Effector CD8-positive, alpha-beta T cell (primary cell): ENCODE measurements at places on chromosomes 4 and X.

GRCh38 chrX:66015152-66015831 lies 24.6 kb downstream of the VSIG4 start:
- no peak for DNase-seq

- no peak for DNase-seq
Measured at GRCh38 chr4:173538909-173539445, 8.9 kb upstream of the HAND2 start.

DNA sequence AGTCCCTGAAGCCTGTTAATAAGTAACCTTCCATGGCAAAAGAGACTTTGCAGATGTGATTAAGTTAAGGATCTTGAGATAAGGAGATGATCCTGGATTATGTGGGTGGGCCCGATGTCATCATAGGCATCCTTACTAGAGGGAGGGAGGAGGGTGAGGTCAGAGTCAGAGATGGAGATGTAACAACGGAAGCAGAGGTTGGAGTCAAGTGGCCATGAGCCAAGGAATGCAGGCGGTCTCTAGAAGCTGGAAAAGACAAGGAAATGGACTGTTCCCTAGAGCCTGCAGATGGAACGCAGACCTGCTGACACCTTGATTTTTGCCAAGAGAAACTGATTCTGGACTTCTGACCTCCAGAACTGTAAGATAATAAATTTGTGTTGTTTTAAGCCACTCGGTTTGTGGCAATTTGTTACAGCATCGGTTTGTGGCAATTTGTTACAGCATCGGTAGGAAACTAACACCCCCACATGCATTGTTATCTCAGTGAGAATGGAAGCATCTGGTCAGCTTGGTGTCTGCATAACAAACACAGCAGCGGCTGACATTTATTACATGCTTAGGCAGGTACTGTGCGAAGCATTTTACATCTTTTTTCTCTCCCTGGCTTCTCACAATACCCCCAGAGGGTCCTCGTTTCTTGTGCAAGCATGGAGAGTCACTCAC lies 55.6 kb downstream of the CLDN34 start:
- no peak for DNase-seq

GRCh38 chr4:146793727-146794126 lies 151.9 kb downstream of the TTC29 start:
- no peak for DNase-seq

- no peak for DNase-seq
Measured at GRCh38 chr4:82213485-82214417, 160.0 kb downstream of the HNRNPD start.

DNA sequence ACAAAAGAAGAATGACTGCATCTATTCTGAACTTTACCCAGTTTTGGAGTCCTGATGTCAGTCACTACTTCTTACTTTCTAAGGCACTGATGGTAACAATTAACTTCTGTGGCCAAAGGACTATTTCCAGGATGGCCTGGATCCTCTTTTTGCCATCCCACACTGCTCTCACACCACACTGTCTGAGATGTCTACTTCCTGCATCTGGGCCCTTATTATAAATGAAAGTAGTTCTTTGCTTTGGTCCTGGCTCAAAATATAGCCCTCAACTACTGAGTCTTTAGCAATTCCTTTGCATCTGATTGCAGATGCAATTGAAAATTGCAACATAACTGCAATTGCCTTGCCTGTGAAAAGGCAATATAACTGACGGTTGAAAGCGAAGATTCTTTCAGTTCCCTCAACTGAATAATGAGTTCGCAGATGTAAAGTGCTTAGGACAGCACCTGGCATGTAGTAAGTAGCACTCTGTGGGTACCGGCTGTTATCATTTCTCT lies 44.2 kb downstream of the COQ2 start:
- no peak for DNase-seq

DNA sequence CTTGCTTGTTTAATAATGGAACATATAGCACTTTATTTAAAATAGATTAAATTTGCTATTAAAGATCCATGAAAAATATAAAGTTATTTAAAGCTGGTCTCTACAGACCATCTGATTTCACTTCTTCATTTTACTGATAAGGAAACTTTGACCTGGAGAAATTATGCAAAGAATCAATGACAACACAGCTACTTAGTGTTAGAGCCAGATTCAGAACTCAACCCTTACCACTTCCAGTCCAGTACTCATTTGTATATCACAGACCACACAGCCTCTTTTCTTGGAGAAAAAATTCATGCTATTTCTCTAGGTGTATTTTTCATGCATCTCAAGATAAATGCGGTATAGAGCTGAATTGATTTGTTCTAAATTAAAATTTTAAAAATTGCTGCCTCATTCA lies 34.0 kb downstream of the WDFY3 start:
- no peak for DNase-seq

GRCh38 chrX:101163166-101163565 lies 56.4 kb upstream of the DRP2 start:
- DNase-seq, result no peak

- no peak for DNase-seq
Measured at GRCh38 chr4:23728393-23728792, 161.5 kb downstream of the PPARGC1A start.

DNA sequence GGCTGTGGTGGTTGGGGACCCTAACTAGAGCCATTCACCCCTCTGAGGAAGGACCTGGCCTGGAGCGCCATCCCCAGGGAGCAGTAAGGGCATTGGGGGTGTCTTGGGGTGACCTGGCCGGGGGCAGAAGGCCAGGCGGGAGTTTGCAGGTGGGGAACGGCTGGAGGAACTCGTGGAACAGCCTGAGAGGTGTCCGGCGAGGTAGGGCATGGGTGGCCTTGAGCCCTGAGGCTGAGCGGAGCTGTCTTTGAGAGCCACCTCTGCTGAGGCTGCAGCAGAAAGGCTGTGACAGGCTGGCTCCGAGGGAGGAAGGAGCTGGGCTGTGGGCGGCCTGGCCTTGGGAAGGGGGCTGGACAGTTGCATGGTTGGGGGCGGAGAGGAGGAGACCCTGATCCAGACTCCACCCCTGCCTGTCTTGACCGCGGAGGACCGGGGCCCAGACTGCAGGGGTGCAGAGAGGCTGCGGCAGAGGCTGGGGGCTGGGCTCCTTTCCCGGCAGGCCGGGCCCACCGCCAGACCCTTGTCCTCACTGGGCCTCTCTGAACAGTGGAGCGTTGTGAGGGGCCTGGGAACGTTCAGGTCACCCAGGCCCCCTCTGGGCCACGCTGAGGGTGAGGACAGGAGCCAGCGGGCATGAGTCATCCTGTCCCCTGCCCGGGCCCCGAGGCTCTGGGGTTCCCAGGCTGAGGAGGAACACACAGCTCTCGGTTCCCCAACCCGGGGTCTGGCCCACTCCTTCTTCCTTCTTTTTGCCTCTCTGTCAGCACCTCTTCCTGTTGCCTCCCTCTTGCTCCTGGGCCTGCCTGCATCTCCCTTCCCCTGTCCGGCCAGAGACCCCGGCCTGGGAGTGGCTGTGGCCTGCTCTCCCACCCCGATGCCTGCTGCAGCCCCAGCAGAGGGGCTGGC lies 8.1 kb downstream of the SH3BP2 start:
- DNase-seq, result no peak

GRCh38 chrX:136867518-136867917 lies 13.0 kb downstream of the RBMX start:
- no peak for DNase-seq

GRCh38 chr4:84973856-84974255 lies 7.4 kb upstream of the WDFY3 start:
- no peak for DNase-seq

- DNase-seq, result no peak
Measured at GRCh38 chr4:83013420-83013867, 2.8 kb upstream of the LIN54 start.

DNA sequence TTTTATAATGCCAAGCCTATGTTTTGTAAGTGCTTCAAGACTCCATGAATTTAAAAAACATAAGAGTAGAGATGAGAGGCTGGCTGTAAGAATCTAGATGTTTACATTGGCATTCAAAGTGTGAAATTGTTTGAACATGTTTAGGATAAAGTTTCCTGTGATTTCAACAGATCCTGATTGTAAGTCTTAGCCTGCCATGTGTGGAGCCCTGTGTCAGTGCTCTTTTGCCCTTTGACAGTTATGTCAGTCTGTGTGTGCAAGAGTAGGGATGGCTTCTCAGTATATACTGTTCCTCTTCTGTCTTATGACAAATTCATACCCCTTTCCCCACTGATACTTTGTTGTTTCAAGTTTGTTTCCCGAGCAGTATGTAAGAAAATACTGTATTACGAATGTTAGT lies 68.2 kb downstream of the USP9X start:
- no peak for DNase-seq

- no peak for DNase-seq
Measured at GRCh38 chr4:159284733-159285132, 181.9 kb downstream of the RAPGEF2 start.

DNA sequence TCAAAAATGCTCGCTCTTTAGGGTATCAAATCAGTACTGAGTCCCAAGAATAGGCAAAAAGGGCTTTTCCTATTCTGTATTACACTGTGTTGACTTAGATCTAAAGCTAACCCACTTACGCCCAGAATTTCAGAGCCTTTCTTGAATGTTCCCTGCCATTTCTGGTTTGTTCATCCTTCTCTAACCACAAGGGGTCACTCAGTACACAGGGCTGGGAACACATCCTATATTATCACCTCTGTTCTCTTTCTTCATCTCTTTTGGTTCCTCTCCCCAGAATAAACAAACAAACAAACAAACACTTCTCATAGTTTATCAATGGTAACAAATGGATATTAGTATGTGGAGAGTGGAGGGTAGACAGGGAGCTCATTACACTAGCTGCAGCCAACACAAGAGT lies 25.5 kb upstream of the MORC4 start:
- no peak for DNase-seq

DNA sequence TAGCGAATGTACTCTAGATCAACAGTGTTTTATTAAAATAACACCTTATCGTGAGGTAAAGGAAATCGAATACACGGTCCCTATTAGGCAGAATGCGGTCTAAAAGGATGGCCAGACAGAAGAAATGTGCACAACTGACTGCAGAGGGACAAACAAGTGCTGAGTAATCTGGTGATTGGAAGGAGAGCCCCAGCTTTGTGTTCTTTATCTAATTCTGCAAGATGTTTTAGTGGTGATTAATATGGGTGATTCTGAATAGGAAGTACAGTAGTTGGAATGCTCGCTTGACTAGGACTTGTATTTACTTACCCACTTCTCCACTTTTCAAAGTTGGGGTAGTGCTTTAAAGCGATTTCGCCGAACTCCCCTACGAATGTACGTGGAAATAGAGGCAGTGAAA lies 1.2 kb downstream of the WDR44 start:
- DNase-seq, result no peak

DNA sequence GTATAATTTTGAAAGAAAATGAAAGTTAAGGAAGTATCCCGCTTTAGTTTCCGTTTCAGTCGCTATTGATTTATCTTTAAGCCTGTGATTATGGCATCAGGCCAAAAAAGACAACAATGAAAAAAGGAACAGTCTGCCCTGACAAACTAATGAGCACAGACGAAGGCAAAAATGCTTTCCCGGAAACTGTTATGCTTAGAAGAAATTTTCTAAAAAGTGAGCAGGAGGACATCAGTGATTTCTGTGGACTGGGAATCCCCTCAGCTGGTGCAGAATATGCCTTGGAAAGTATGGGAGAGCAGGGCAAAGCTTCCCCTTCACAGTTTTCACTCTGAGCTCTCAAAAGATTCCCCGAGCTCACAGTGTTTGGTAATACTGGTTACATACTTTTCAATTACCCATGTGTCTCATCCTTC lies 5.1 kb upstream of the CXCL10 start:
- DNase-seq, result no peak

DNA sequence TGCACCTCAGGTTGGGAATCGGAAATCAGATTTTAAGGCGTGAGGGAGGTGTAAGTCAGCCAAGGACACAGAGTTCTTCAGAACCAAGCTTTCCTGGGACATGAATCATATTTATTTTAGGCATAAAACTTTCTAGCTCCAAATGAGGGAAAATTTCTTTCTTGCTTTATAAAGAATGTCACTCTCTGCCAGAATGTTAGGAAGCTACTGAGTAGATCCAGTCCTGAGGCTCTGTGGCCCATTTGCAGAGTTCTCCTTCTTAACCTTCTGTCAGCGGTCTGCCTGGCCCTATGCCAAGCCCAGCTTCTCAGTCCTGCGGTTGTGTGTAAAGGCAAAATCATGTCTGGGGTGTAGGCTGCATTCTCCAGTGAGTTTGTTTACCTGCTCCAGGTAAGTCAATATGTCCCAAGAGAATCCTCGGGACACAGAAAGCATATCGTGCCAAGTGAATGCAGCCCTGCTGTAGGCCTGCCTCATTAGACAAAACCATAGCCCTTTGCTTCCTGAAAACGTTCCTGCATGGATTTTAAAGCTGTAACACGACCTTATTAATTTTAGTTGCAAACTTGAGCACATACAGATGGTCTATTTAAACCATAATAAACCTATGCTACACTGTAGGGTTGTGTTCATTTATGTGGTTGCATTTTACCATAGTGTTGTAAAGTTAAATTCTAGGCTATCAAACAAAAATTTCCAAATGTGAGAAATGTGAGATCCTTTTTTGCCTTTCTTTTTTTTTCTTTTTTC lies 29.2 kb upstream of the CCNI start:
- DNase-seq, result no peak

GRCh38 chr4:87211249-87211952 lies 9.0 kb downstream of the KLHL8 start:
- DNase-seq, result no peak

- DNase-seq, result no peak
Measured at GRCh38 chr4:41304221-41304620, 47.5 kb downstream of the UCHL1 start.

- DNase-seq, result no peak
Measured at GRCh38 chr4:161486461-161486860, 677.3 kb downstream of the FSTL5 start.

- no peak for DNase-seq
Measured at GRCh38 chr4:185237175-185237574, 27.8 kb downstream of the SNX25 start.

DNA sequence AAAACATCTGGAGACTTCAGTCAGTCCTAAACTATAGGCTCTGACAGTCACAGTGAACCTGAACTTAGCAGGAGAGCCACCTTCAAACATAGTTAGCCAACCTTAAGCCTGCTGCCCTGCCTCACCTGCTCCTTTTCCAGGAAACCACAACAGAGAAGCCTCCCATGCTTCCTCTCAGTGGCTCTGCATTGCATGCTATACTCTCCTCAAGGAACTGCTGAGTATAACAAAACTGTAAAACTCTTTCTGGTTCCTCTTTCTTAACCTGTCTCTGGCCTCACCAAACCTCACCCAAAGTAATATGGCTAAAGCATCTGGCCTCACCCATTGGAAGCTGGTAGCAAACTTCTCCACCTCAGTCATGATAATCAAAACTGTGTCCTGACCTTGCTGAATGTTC lies 122.1 kb downstream of the ANKRD50 start:
- no peak for DNase-seq

GRCh38 chrX:115400960-115401359 lies 111.4 kb downstream of the LUZP4 start:
- no peak for DNase-seq

- DNase-seq, result no peak
Measured at GRCh38 chr4:118397623-118397979, 44.8 kb upstream of the PRSS12 start.

DNA sequence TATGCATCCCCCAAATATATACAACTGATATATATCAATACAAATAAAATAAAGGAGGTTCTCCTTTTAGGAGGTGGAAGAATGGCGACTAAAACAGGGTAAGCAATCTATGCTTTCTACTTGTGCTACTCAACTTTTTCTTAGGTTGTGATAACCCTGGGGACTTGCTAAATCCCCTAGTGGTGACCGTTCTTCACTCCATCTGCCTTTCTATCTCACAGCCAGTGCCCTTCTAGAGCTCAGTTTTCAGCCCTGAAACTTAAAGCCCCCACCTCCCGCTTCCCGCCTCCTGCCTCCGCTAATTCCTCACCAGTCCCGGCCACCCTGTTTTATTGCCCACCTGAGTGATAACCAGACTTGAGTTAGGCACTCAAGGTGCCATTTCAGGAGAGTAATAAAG lies 15.5 kb upstream of the ESX1 start:
- DNase-seq, result no peak
